ENCODE measurements at places on chromosomes 5 and 9.

DNA sequence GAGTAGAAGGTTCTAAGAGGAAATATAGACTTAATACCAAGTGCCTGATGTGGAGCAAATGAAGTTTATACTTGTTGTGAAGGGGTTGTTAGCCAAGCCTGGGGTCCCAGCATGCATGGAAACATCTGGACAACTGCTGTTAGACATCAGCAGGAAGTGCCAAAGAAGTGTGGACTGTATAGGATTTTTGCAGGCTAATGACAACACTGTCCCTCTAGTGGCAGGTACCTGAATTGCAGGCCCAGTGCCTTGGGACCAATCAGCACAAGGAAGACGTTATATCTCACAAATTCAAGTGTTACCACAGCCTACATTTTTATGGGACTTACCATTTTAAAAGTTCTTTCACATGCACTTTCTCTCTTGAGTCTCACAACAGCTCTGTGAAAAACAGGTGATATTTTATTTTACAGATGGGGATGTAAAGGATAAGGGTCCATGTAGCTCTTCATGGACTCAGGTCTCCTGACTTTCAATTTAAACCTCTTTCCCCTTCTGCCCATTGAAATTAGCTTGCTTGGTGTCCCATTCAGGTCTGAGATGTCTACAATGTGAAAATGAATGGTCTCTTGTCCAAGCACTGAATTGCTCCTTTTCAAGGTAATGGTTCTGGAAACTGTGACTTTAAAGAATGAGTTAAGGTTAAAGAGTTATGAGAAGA is 89.0 kb upstream of the MAP1B start:
- H3K4me1 ChIP-seq, result no peaks in the 10 kb centered on the region
- H3K27ac ChIP-seq, result no peak overlapping the region
- no peak overlapping the region for H3K4me3 ChIP-seq
- no peaks in the 10 kb centered on the region for H3K27me3 ChIP-seq
- no peaks in the 10 kb centered on the region for H3K36me3 ChIP-seq

- H3K4me1 ChIP-seq, result no peaks in the 10 kb centered on the region
- no peaks in the 10 kb centered on the region for H3K27me3 ChIP-seq
- no peak for DNase-seq
- H3K27ac ChIP-seq, result no peak overlapping the region
- no peak overlapping the region for H3K4me3 ChIP-seq
Observed at GRCh38 chr9:8392866-8393265, 593.3 kb upstream of the DMAC1 start.

- no peaks in the 10 kb centered on the region for H3K27me3 ChIP-seq
- H3K4me1 ChIP-seq, result peaks cover 7% of the 10 kb centered on the region
- no peak overlapping the region for H3K4me3 ChIP-seq
- DNase-seq, result peak; percentile 80
- peak overlapping the region; percentile 32 for H3K27ac ChIP-seq
Observed at GRCh38 chr9:111016426-111017045, 21.7 kb downstream of the LPAR1 start.

DNA sequence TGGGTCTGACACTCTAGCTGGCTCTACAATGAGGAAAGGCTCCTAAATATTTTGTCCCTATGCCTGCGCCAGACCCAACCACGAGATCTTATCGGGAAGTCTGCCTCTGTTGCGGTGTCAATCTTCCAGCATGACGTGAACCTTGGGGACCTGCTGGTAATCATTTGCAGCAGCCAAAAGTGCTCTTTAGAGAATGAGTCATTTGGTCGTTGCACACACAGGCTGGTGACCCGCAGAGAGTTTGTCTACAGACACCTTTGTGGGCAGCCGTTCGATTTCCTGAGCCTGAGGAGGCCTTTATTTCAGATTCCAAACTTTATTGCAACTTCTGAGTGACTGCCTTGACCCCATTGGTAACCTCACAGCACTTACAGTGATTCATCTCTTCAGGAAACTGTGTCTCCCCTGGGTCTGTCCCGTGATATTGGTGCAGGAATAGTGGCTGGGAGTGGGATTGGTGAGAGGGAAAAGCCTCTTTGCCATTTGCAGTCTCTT is 326.1 kb downstream of the NSG2 start:
- H3K36me3 ChIP-seq, result no peaks in the 10 kb centered on the region
- H3K27ac ChIP-seq, result no peak overlapping the region
- H3K27me3 ChIP-seq, result no peaks in the 10 kb centered on the region
- DNase-seq, result no peak
- H3K4me3 ChIP-seq, result no peak overlapping the region
- no peaks in the 10 kb centered on the region for H3K4me1 ChIP-seq

GRCh38 chr9:81833563-81834345 is 94.5 kb upstream of the SPATA31D4 start:
- DNase-seq, result no peak
- H3K27me3 ChIP-seq, result no peaks in the 10 kb centered on the region
- H3K36me3 ChIP-seq, result no peaks in the 10 kb centered on the region
- no peak overlapping the region for H3K4me3 ChIP-seq

DNA sequence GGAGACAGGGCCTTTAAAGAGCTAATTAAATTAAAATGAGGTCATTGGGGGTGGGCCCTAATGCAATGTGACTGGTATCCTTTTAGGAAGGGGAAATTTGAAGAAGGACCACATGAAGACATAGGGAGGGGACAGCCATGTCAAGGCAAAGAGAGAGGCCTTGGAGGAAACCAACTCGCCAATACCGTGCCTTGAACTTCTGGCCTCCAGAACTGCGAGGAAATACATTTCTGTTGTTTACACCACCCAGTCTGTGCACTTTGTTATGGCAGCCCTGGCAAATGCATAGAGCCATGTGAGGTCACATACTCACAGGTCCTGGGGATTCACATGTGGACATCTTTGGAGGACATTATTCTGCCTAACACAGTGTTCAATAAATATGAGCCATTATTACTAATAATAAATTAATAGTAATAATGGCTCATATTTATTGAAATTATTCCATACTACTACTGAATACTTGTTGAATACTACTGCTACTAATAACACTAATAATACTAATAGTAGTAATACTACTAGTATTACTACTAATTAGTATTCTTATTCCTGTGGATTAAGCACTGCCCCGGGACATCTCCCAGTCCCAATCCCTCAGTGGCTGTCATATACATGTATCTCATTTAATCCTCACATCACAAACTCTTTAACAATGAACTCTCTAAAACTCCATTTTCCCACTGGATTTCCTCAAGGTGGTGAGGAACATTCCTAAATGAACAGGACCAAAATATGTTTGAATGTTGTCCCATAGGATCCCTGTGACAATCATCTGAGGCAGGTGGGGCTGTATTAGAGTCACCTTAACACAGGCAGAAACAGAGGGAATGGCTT is 8.4 kb downstream of the TRAF1 start:
- no peaks in the 10 kb centered on the region for H3K36me3 ChIP-seq
- H3K4me3 ChIP-seq, result no peak overlapping the region
- no peaks in the 10 kb centered on the region for H3K27me3 ChIP-seq
- no peak overlapping the region for H3K27ac ChIP-seq
- no peak for DNase-seq

DNA sequence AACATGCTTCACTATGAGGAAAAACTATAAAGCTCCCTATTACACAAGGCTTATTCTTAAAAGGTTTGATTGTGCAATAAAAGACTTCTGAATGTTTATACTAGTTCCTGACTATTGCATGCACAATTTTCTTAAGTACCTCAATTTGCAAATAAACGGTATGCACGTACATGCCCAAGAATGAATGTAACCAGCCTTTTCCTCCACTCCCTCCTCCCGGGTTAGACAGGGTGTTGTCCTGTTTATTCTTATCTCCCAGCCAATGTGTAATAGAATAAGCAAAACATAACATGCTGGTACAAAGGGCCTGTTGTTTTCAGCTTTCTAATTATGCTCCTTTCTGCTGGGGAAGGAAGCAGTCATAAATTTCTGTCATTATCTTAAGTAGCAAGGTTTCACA is 79.1 kb downstream of the AOPEP start:
- H3K27me3 ChIP-seq, result no peaks in the 10 kb centered on the region
- DNase-seq, result peak; percentile 86
- peaks cover 2% of the 10 kb centered on the region for H3K4me1 ChIP-seq
- peaks cover 25% of the 10 kb centered on the region for H3K36me3 ChIP-seq

DNA sequence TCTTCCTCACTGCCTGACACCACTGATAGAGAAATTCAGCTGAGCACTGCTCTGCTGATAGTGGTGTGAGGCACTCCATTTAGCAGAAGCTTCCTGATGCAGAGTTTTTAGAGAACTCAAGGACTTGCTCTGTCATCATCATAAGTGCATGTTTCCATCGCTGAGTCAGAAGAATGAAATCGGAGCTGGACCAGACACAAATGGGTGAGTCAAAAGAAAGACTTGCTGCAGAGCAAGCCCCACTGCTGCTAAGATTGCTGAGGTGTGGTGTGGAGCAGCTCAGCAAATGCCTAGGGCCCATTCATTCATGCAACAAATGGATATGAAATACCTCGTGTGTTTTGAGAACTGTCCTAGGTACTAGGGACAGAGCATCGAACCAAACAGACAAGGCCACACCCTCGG is 410.2 kb upstream of the SLC30A5 start:
- no peak overlapping the region for H3K4me3 ChIP-seq
- no peaks in the 10 kb centered on the region for H3K27me3 ChIP-seq
- no peaks in the 10 kb centered on the region for H3K36me3 ChIP-seq
- no peaks in the 10 kb centered on the region for H3K4me1 ChIP-seq
- no peak for DNase-seq
- no peak overlapping the region for H3K27ac ChIP-seq

DNA sequence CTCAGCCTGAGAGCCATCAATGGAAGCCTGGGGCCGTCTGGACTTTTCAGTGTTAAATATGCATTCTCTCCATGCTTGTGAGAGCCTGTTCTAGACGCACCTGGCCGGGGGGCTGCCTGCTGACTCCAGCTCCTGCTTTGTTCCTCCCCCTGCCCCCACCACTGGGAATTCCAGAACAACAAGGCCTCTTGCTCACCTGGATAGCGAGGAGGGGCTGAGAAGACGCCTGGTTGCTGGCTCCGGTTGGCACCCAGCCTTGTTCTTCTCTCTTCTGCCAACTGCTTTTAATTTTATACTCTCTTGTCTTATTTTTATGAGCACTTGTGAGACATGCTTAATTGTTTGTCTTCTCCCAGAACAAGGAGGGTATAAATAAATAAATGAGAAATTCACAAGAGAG is 15.0 kb upstream of the RAPGEF1 start:
- no peaks in the 10 kb centered on the region for H3K36me3 ChIP-seq
- DNase-seq, result no peak
- no peak overlapping the region for H3K4me3 ChIP-seq
- H3K27ac ChIP-seq, result no peak overlapping the region
- peaks cover 11% of the 10 kb centered on the region for H3K27me3 ChIP-seq

DNA sequence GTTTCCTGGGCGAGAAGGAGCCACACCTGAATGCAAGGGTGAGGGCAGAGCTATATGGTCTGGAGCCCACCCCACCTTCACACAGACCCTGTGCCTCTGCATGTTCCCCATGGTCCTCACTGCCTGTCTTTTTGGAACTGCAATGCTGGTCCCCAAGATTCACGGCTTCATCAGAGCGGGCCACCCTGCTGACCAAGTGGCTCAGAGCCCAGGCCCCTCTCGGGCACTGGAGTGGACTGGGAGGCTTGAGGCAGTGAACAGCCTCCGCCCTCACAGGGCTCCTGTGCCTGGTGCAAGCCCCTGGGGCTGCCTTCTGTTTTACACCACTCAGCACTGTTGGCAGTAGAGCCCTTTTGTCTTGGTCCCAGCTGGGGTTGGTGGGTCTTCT is 143.2 kb downstream of the CACNA1B start:
- no peak overlapping the region for H3K4me3 ChIP-seq
- peaks cover 31% of the 10 kb centered on the region for H3K27me3 ChIP-seq
- no peak for DNase-seq
- H3K27ac ChIP-seq, result no peak overlapping the region
- no peaks in the 10 kb centered on the region for H3K4me1 ChIP-seq
- H3K36me3 ChIP-seq, result no peaks in the 10 kb centered on the region

- no peaks in the 10 kb centered on the region for H3K4me1 ChIP-seq
- H3K4me3 ChIP-seq, result no peak overlapping the region
- H3K27me3 ChIP-seq, result peaks cover 44% of the 10 kb centered on the region
Observed at GRCh38 chr5:51379331-51379700, 3.9 kb upstream of the ISL1 start.

GRCh38 chr5:151225475-151225874 is 1.6 kb upstream of the CCDC69 start:
- H3K27me3 ChIP-seq, result no peaks in the 10 kb centered on the region
- H3K27ac ChIP-seq, result no peak overlapping the region
- H3K36me3 ChIP-seq, result no peaks in the 10 kb centered on the region
- H3K4me1 ChIP-seq, result no peaks in the 10 kb centered on the region

DNA sequence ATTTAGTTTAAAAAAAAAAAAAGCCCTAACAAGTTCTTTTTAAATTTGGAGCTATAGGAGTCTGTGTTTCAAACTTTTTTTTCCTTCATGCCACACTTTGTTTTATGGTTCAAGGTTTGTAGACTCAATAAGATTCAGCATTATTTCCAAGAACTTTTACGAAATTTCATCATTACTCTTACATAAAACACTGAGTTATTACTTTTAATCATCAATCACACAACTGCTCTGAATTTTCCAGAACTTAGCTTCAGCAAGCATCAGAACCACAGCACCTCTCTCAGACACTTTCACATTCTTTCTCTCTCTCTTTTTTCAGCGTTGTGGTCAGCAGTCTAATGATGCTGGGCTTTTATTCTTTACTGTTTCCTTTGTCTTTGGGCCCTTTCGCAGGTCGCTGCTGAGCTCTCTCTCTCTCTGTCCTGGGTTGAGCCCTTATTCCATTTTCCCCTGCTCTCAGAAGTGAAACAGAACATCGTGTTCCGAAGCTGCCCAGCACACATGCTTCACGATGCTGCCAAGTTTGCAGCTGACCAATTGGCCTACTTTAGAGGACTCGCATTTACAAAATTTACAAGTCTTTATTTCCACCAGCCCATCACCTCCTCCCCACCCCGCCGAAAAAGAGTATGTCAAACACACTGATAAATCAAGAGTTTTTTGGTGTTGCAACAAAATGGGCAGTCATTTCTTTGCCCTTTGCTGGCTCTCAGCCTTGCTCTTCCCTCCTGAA is 44.6 kb upstream of the PIK3R1 start:
- no peak overlapping the region for H3K27ac ChIP-seq
- DNase-seq, result no peak
- H3K27me3 ChIP-seq, result no peaks in the 10 kb centered on the region
- H3K4me1 ChIP-seq, result no peaks in the 10 kb centered on the region
- no peaks in the 10 kb centered on the region for H3K36me3 ChIP-seq

- no peak overlapping the region for H3K27ac ChIP-seq
- no peaks in the 10 kb centered on the region for H3K36me3 ChIP-seq
- no peaks in the 10 kb centered on the region for H3K27me3 ChIP-seq
- no peak for DNase-seq
Observed at GRCh38 chr5:136004436-136004835, 24.4 kb upstream of the TGFBI start.

All from small intestine (tissue), 16 donors.